ENCODE measurements at places on chromosomes 7 and 10.

DNA sequence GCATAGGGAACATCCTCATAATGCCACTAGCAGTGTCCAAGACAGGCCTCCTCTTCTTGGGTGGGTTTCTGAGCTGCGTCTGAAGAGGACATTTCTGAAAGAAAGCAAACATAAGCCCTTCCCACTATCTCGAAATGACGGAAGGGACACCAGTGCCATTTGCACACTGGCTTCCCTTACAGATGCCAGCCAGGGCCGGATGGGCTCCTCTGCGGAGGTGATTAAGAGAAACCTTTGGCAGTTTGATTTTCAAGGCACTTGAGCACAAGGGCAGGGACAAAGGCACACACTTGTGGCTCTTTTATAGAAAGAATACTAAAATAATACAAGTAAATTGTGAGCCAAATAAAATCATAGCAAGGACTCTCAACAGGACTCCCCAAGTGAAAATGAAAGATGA lies 106.6 kb upstream of the CELF2 start:
- no peak for DNase-seq

DNA sequence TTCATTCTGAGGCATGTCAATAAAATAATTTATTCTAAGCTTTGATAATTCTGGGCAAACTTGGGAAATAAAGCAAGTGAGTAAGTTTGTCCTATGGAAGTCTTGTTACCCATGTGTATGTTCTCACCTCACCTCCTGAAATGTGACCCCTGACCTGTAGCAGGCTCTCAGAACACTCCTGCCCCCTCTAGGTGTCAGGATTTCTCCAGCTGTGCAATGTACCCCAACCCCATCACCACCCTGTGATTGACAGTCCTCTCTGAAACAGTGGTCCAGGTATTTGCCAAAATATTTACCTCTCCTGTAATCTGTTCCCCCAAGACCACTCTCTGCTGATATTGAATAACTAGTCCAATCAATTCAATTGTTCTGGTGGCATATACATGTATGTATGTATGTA lies 122.6 kb upstream of the PTER start:
- DNase-seq: no peak

GRCh38 chr10:6671976-6672375 lies 91.9 kb upstream of the PRKCQ start:
- DNase-seq: no peak

DNA sequence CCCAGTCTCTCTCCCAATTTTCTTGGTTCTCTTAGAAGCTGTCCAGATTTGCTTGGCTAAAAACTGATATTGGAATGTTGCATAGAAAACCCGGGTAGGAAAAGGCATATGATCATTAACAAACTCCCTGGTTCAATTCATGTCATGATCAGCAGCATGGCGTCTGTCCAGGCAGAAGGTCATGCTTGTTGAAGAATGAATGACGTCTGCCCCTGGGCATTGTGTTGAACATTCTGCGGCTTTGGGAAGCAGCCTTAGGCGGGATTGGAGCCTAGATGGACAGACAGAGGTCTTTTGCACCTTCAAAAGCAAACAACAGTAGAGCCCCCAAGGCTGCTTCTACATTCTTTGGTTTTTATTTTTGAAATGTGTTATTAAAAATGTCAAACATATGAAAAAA lies 7.7 kb upstream of the MINDY3 start:
- DNase-seq: no peak

DNA sequence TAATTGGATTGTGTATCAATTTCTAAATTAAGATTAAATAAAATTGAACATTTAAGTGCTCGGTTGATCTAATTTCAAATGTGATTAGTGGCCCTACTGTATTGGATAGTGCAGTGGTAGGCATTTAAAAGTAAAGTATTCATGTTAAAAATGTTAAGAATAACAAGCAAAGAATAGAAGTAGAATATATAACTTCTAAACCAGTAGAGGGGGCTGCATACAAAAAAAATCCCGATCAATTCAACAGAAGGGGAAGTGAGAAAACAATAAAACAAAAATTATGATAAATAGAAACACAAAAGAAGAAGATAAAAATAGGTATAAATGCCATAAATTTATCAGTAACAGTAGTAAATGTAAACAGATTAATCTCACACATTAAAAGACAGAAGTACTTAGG lies 24.9 kb upstream of the WDFY4 start:
- no peak for DNase-seq

DNA sequence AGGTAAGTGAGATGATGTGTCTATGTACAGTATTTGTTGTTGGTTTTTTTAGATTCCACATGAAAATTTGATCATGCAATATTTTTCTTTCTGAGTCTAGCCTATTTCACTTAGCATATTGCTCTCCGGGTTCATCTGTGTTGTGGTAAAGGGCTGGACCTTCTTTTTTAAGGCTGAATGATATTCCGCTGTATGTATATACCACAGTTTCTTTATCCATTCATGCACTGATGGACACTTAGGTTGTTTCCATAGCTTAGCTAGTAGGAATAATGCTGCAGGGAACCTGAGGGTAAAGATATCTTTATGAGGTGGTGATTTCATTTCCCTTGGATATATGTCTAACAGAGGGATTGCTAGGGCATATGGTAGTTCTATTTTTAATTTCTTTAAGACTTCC lies 80.8 kb downstream of the FAM107B start:
- DNase-seq: no peak

DNA sequence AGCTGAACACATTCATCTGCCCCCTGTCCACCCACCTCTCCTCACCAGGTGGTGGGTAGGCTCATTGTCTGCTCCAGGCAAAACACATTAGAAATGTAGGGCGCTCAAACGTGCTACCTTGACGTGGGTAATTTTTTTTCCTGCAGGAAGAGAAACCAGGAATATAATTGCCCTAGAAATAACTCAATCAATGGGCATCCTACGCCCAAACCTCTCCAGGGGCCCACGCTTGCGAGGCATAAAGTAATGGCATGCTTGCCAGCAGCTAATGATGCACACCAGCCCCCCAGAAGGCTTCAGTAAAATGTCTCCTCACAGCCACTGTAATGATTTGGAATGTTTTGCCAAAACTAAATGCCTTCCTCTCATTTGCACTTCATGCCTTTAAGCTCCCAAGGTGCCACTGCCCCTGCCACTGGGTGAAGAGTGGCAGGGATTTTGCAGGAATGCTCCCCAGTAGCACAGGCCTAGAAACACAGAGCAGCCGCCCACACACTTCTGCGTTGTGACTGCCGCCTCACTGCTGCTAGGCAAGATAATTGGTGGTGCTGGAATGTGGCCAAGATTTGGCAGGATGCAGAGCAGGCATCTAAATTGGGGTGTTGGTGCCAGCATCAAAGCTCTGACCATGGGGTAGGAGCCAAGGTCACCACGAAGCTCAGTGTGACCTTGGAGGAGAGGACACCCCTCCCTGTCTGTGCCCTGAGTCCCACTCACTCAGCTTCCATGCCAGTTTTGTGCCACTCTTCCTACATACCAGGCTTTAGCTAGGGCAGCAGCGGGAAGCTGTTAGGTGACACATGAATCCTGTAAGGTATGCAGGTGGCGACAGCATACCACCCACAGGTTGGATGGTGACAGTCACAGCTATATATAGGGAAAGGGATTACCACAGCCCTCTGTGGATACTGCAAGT lies 48.7 kb upstream of the PPP1R3C start:
- no peak for DNase-seq

DNA sequence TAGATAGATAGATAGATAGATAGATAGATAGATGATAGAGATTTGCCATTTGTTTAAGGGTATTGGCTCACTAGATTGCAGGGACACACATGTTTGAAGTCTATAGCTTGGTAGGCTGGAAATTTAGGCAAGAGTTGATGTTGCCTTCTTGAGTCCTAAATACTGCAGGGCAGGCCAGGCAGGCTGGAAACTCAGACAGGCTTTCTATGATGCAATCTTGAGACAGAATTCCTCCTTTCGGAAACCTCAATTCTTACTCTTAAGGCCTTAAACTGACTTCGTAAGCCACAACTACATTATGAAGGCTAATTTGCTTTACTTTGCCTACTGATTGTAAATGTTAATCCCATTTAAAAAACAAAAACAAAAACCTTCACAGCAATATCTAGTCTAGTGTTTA lies 322.9 kb upstream of the AKR1E2 start:
- no peak for DNase-seq

DNA sequence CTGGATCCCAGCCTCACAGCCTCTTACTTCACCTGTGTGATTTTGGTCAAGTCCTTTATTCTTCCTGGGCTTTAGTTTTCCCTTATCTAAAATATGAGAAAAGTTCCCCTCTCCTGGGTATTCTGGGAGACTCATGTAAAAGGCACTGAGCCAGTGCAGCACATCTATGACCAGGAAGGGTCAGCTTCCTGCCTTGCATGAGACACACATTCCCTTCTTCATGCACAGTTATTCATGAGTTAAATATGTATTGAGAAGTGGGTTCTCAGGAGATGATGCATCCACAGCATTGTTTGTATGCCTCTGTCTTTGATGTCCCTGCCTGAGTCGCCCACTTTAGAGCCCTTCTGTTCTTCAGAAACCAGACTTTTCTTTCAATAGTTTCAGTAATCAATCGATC lies 33.3 kb downstream of the EGFR start:
- no peak for DNase-seq

GRCh38 chr10:104328896-104329710 lies 9.2 kb downstream of the ITPRIP start:
- peak; percentile 84 for DNase-seq

DNA sequence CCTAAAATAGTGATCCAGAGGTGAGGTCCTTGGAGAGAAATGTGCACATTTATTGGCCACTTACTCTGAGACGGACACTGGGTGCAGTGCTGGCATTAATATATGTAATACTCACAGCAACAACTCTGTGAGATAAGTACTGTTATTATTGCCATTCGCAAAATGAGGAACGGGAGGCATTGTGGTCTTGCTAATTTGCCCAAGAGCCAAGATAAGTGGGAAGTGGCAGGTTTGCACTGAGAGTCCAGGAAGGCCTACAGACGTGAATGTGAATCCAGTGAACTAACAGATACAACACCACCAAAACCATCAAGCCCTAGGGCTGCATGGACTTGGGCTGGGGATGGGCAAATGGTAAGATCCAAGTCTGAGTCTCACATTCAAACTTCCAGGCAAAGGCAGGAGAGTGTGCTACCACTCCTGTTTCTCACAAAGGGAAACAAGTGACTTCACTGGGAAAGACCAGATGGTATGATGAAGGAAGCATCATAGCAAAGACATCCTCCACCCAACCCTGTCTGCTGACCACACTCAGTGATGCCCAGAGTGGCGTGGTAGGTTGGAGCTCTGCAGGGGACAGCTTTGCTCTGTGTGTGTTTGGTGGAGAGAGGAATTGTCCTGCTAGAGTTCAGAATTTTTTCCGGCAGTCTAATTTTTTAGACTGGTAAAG lies 19.2 kb downstream of the TMEM273 start:
- no peak for DNase-seq

- no peak for DNase-seq
Observed at GRCh38 chr10:74973741-74974392, 137.6 kb upstream of the SAMD8 start.

GRCh38 chr7:76506081-76506440 lies 4.3 kb upstream of the UPK3B start:
- no peak for DNase-seq

Measured in NCI-H460 (cell line).